Stimulated activated CD8-positive, alpha-beta memory T cell treated with anti-CD3 and anti-CD28 coated beads, Interleukin-4, amount 100 ng/mL, for 1 hour (primary cell): ENCODE measurements at places on chromosomes 7 and 10.
A peak's percentile ranks its signal among the peaks of the same experiment; 100 is the strongest.

DNA sequence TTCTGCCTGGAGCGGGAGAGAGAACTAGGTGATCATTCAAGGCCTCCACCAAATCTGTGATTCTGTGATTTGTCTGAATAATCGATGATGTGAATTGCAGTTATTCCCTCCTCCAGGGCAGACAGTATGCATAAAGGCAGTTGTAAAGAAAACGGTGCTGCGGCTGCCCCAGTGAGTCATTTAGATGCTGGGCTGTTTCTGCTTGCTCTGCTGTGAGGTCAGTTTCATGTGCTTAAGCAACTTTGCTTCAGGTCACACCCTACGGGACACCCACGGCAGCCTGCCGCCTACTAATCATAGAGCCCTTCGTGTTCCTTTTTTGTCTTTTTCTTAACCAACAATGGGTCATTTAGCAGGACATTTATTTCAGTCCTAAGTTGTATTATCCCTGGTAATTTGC is 158.1 kb upstream of the PITRM1 start:
- DNase-seq = no peak

GRCh38 chr10:36465604-36466379 is 659.6 kb upstream of the ANKRD30A start:
- no peak for DNase-seq

DNA sequence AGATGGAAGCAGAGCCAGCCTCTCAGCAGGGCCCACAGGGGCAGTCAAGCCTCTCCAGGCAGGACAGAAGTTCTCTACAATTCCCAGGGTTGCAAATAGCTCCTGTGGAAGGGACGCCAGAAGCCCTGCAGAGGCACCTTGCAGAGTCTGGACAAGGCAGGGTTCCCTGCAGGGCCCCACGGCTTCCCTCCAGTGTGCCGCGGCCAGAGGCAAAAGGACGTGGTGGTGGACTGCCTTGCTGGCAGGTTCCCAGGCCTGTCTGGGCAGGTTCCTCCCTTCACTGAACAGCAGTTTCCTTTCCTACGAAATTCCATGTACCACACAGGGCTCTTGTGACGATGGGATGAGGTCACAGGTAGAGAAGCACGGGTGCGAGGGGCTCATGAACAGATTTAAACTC is 25.1 kb downstream of the UPP1 start:
- no peak for DNase-seq

- no peak for DNase-seq
Observed at GRCh38 chr10:43091846-43092245, 15.0 kb downstream of the RET start.

DNA sequence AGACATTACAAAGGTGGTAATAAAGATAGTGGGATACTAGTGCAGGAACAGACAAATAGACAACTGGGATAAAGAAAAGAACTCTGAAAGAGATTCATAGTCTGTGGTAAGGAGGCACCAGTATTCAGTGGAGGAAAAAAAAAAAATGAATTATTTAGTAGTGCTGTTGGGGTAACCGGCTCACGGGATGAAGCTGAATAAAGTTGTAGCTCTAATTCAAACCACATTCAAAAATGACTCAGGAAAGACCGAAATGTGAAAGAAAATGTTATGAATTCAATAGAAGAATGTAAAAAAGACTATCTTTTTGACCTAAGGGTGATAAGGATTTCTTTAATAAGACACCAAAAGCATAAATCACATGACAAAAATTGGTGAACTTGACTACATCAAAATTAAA is 83.1 kb upstream of the HABP2 start:
- no peak for DNase-seq

DNA sequence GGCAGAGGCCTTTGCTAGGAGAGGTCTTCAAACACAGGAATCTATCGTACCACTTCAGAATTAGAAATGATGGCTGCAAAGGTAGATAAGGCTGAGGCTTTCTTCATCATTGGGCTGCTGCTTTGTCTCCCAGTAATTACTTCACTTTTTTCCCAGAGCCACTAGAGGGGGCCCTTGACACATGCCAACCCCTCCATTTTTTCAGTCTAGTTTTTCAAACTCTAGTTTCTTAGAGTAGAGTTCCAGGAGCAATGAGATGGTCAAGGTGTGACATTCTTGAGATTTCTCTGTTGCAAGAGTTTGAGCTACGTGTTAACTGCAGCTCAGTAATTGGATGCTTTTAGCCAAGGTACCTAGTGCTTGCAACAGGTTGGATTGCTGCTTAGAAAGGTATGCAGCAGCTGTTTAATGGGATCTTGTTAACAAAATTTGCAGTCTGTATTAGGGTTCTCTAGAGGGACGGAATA is 33.8 kb upstream of the RBM20 start:
- DNase-seq = peak; percentile 1

DNA sequence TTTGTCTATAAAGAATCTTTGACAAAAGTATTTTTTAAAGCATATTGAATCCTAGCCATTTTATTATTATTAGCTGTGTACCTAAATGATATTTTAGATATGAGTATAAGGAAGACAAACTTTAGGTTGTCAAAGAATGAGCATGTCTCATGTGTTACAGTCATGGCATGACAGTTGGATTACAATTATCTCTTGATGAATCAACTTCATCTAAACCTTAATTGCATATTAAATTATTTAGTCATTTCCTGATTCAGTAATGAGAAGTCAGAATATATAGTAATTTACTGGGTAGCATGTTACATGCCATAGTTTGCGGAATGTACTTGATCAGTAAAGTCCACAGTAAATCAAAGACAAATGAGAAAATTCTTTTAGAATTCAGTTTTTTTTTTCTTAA is 59.2 kb downstream of the MAPK8 start:
- DNase-seq = no peak

- DNase-seq = no peak
Observed at GRCh38 chr7:32039000-32039756, 31.0 kb downstream of the PDE1C start.

DNA sequence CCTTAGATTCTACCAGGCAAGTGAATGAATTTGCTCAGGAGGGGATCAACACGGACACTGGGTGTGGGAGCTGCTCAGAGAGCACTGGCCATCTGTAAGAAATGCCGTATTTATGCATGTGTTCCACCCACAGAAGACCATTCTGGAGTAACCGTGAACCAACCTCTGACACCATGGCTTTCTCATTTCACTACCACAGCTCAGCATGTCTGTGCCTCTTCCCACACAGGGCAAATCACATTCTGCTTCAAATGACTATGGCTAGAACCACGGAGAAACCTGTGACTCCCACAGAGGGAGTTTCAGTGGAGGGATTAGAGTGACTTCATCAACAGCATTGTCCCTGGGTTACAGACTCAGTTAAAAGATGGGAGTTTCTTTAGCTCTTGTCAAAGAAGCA is 893.4 kb downstream of the XPNPEP1 start:
- no peak for DNase-seq
